ENCODE measurements at places on chromosomes 4 and X.

DNA sequence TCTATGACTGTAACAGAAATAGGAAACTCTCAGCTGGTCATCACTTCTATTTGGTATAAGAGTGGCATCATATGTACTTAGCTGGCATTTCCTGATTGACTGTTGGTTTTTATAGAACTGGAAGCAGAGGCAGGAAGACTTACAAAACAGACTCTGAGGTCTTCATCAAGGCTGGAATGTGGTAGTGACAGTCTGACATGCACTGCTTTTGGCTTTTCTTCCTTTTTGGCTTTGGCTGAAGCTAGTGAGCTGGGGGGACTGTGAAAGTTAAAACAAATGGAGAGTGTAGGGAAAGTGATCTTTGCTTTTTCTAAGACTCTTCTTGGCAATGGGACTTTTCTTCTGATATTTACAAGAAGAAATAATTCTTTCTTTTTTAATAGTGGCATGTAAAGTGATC, 121.1 kb upstream of the SLC4A4 start:
- no peak for DNase-seq

- no peak for DNase-seq
Observed at GRCh38 chr4:114334884-114335330, 263.7 kb upstream of the UGT8 start.

GRCh38 chr4:97605932-97606331, 537.3 kb downstream of the STPG2 start:
- no peak for DNase-seq

GRCh38 chrX:27254656-27255055, 208.5 kb downstream of the PPP4R3C start:
- no peak for DNase-seq

- DNase-seq = no peak
Observed at GRCh38 chr4:182918791-182919302, 1.7 kb upstream of the DCTD start.

DNA sequence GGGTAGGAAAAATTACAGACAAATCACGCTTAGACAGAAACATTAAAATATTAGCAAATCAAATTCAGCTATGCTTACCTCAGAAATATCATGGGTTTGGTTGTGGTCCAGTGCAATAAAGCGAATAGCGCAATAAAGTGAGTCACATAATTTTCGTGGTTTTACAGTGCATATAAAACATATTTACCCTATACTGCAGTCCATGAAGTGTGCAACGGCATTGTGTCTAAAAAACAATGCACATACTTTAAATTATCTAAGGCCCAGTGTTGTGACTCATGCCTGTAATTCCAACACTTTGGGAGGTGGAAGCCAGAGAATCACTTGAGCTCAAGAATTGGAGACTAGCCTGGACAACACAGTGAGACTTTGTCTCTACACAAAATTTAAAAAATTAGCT, 195.7 kb upstream of the IL1RAPL1 start:
- no peak for DNase-seq

DNA sequence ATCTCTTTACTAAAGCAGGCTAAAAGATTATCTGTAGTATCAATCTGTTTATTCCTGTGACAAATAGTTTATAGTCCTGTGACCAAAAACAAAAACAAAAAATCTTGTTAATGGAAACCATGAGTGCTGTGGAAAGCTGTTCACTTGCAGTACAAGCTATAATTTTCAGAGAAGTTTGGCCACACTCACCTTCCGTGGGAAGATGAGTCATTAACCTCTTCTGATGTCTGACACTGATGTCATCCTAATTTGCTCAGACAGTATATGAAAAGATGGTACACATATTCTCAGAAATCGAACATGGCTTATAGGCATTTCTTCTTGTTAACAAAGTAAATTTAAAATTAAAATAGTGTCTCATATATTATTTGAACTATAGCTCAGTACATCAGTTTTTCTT, 19.9 kb upstream of the ENPP6 start:
- peak; percentile 31 for DNase-seq

DNA sequence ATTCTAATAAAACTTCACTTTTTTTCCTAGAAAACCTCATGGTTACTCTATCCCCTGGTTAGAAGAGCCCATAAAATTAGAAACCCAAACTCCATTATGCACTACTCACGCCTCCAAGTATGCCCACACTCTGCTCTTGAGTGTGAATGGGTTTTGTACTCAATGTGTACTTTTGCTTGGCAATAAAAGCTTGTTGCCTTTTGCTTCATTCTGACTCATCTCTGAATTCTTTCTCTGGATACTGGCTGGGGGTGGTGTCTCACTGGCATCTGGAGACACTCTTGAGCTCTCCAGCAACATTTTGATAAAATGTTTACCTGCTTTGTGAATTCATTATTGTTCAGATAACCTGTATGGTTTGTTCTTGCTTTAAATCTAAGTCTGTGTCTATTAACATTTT, 963.3 kb downstream of the TRAM1L1 start:
- DNase-seq = no peak

- no peak for DNase-seq
Observed at GRCh38 chrX:31200430-31200829, 128.6 kb upstream of the FTHL17 start.

DNA sequence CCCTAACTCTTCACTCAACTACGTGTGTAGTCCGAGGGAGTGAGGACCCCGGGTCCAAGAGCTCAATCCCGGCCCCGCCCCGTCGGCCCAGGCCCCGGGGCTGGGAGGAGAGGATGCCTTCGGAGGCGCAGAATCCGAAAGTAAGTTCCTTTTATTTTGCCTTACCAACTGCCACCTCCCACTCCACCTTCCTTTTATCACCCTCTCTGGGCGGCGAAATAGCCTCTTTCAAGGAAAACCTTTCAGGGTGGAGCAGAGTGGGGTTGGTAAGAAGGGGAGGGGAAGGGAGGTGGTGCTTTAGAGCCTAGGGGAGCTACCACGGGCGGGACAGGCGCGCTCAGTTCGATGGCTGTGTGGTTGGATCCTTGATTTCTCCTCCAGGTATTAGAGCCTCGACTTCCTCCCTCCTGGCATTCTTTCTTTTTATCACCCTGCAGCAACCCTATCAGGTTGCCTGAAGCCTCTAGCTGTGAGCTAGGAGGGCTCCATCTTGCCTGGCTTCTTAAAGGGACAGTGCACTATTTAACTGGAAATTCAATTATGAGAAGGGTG, 191.2 kb downstream of the RRAGB start:
- no peak for DNase-seq

GRCh38 chr4:60134099-60134498, 1066.0 kb upstream of the ADGRL3 start:
- no peak for DNase-seq

GRCh38 chr4:72357908-72358307, 211.1 kb downstream of the ADAMTS3 start:
- no peak for DNase-seq

DNA sequence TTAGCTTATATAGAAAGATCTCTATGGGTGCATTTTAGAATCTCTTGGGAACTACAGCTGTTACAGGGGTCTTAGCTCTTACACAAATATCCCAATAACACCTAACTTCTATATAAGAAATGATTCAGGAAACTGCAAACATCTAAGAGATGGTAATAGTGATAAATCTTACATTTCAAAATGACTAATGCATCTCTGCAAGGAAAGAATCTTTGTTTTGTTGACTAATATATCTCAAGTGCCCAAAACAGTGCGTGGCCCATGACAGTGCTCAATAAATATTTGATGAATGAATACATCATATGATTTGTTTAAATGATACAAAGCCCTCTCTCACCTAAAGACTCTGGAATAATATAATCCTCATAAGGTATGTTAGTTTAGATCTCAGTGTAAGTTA, 47.5 kb downstream of the CENPE start:
- DNase-seq = no peak

GRCh38 chr4:71020611-71021010, 27.2 kb downstream of the DCK start:
- DNase-seq = no peak

- no peak for DNase-seq
Observed at GRCh38 chr4:103032574-103032973, 13.1 kb upstream of the SLC9B1 start.

DNA sequence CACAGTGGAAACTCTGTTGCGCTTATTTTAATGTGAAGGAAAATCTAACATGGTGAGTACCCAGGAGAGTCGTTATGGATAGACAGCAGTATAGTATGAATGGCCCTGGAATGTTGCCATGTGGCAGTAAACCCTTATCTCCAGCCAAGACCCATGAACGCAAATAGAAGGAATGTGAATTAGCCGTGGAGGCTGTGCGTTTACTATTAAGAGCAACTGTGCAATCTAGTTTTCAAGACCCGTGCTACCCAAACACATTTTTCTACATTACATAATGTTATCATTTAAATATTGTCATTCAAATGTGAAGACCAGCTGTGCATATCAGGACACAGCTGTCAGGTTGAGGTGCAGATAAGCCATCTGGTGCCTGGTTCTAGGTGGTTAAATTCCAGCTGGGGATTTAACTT, 13.3 kb upstream of the AGA start:
- no peak for DNase-seq

GRCh38 chr4:3797831-3798790, 31.9 kb downstream of the ADRA2C start:
- no peak for DNase-seq

- DNase-seq = no peak
Observed at GRCh38 chrX:150058728-150059127, 120.4 kb upstream of the EOLA2 start.

- DNase-seq = no peak
Observed at GRCh38 chrX:72358313-72358712, 52.6 kb upstream of the CITED1 start.

DNA sequence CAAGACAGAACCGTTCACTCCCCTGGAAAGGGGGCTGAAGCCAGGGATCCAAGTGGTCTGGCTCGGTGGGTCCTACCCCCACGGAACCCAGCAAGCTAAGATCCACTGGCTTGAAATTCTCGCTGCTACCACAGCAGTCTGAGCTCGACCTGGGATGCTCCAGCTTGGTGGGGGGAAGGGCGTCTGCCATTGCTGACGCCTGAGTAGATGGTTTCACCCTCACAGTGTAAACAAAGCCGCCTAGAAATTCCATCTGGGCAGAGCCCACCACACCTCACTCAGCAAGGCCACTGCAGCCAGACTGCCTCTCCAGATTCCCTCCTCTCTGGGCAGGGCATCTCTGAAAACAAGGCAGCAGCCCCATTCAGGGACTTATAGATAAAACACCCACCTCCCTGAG, 13.4 kb upstream of the PBDC1 start:
- no peak for DNase-seq

- no peak for DNase-seq
Observed at GRCh38 chr4:184251670-184251980, 34.0 kb upstream of the ENPP6 start.

Data from activated CD8-positive, alpha-beta memory T cell treated with anti-CD3 and anti-CD28 coated beads, Interleukin-2, amount 50 U/mL, for 4 hours (primary cell).